ENCODE measurements at places on chromosomes 13 and 19. TPM values are rescaled to one million over a fixed set of nuclear protein-coding genes. Genes with fewer than 3 reads are reported as not detected.
A peak's percentile ranks its signal among the peaks of the same experiment; 100 is the strongest.

The SMIM44 gene
- not detected for total RNA-seq

The ZNF814 gene
- 15.9 TPM for total RNA-seq

The MAU2 gene
- total RNA-seq = 39.1 TPM

The CGB8 gene
- total RNA-seq = not detected

The ERCC1 gene
- total RNA-seq = 96.3 TPM

The LGALS14 gene
- not detected for total RNA-seq

DNA sequence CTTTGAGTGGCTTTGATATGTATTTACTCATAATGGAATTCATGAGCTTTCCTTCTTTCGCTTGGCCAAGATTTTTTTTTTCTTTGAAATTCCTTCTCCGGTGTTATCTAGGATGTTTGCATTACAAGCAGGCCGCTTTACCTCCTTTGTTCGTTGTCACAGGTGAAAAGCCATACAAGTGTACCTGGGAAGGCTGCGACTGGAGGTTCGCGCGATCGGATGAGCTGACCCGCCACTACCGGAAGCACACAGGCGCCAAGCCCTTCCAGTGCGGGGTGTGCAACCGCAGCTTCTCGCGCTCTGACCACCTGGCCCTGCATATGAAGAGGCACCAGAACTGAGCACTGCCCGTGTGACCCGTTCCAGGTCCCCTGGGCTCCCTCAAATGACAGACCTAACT lies 16.7 kb downstream of the KLF5 start:
- peak; percentile 37 for DNase-seq

DNA sequence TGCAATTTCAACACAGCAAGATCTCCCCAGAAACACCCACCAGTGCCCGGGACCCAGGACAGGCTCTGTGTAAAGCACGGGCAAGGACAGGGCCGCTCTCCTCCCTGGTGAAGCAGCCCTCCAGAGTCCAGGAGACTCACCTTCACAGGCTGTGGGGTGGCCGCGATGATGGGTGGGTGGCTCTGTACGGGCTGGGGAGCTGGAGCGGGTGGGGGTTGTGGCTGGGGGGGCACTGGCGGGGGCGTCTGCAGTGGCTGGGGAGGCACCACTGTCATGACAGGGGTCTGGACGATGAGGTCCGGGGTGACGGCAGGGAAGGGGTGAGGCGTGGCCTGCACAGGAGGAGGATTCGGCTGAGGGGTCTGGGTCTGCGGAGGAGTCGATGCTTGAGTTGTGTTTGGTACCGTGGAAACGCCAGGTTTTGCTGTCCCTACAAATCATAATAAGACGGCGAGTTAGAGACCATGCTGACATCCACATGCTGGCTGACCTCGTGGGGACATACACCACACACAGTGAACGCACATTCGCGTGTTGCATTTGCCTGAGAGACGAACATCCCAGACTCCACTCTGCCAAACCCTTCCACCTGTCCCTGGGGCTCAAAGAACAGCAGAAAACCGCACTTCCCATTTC lies 33.1 kb upstream of the EPHX3 start:
- peak; percentile 79 for DNase-seq

DNA sequence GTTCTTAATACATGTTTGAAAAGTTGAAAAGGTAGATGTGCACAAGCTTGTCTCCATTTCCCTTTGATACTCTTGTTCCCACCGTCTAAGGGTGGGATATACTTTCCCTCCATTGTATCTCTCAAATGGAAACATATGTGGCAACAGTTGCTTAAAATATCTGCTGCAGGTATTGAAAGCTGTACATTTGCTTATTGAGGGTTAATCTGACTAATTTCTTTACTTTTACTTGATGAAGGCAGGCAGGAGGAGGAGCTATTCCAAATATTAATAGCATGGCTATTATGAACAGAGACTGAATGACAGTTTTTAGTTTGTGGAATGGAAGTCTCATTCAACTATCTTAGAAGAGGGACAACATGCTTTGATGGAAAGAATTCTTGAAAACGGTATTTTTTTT lies 103.8 kb downstream of the SLC10A2 start:
- no peak for DNase-seq
